Osteoblast (primary cell): ENCODE measurements at places on chromosomes 16 and 17. TPM values are rescaled to one million over a fixed set of nuclear protein-coding genes. Genes with fewer than 3 reads are reported as not detected.

- no peak for DNase-seq
Observed at GRCh38 chr16:1049113-1049975, 23.2 kb upstream of the SSTR5 start.

Gene SPN
- under 0.01 TPM in 1 of 2 replicates, not detected in the other for total RNA-seq

- peak; percentile 61 for DNase-seq
Observed at GRCh38 chr17:44636562-44636961, 19.7 kb upstream of the MEIOC start.

Gene CCDC200
- total RNA-seq, result not detected in 2 replicates

DNA sequence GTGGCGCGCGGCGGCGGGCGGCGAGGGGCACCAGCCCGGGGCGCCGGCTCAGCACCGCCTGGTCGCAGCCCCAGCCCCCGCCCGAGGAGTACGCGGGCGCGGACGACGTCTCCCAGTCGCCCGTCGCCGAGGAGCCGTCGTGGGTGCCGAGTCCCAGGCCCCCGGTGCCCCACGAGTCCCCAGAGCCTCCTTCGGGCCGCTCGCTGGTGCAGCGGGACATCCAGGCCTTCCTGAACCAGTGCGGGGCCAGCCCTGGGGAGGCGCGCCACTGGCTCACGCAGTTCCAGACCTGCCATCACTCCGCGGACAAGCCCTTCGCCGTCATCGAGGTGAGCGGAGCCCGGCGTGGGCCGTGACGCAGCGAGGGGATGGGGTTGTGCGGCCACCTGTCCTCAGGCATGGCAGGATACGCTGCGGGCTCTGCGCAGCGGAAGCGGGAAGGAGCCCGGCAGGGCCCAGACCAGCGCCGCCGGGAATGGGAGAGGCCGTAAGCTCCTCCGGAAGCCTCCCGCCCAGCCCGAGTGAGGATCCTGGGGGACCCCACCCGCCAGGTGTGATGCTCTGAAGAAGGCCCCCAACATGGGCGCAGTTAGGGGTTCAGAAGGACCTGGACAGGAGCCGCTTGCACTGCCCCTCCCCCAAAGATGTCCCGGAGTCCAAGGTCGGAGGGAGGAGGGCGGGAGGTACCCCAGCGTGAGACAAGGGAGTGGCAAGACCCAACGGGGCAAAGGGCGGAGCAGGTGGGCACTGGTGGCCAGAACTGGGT is 522 bp downstream of the NAGS start:
- peak; percentile 65 for DNase-seq

Gene CEP295NL
- 2.5 and 5.3 TPM in 2 replicates for total RNA-seq

- DNase-seq, result peak; percentile 68
Observed at GRCh38 chr17:31401456-31402254, 10.2 kb downstream of the RAB11FIP4 start.

Gene GRB7
- total RNA-seq, result under 0.01 and 0.29 TPM in 2 replicates

DNA sequence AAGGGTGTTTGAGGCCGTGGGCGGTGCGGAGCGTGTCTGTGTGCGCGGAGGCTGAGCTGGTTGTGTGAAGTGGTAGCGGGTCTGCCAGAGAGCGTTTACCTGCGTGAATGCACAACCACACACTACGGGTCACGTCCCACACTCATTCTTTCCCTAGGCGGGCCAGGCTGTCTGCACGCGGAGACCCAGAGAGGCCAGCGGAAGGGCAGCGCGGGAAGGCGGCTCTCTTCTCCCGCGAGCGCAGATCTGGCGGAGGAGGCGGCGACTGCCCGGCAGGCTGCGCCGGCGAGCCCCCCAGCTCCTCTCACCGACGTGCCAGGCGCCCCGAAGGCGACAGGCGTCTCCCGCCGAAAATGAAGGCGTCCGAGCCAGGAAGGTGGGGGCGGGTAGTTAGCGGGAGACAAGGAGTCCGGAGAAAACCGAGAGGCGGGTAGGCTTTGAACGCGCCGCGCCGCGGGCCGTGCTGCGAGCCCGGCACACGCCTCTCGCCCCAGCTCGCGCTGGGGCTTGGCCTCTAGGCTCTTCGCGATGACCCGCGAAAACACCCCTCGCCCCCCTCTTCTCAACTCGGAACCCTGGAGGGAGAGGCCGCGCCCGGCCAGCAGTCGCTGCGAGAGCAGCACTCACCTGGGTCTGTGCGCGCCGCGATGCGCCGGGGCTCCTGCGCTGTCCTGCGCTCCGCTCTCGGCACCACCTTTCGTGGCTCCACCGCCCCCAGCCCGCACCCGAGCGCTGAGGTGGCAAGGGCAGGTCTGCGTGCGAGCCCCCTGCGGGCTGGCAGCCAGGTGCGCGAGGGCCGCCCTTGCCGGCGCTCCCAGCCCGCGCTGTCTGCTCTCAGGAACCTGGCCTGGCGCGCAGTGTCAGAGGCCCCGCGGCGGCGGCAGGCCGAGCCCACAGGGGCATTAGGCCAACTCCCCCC is 2.0 kb upstream of the FOXF1 start:
- peak; percentile 68 for DNase-seq

- peak; percentile 98 for DNase-seq
Observed at GRCh38 chr17:77423589-77424451, 283.1 kb downstream of the SEC14L1 start.

Gene HOXB1
- not detected in 2 replicates for total RNA-seq
